Stimulated activated CD8-positive, alpha-beta memory T cell treated with anti-CD3 and anti-CD28 coated beads, Interleukin-4, amount 100 ng/mL, for 1 hour (primary cell): ENCODE measurements at places on chromosomes 4 and X.

DNA sequence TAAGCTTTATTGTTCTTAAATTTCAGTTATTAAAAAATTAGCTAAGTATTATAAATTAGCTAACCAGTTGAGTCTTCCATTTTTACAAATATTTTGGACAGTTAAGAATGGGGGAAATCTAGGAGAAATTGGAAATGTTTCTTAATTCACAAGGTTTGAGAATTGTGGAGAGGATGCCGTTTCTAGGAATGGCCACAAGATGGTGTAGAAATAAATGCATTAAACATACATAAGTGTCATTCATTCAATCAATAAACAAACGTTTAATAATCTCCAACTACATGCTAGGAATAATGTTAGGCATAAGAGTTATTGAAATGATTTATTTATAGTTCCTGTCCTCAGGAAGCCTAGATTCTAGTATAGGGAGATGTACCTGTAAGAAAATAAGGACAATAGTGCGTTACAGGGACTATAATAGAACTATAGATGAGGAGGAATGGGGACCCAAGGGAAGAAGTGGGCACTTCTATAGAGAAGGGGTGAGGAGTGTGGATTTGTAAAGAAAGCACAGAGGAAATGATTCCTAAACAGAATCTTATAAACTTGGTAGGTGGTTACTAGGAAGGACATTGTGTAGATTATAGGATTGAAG is 195.7 kb upstream of the ANK2 start:
- DNase-seq: no peak

DNA sequence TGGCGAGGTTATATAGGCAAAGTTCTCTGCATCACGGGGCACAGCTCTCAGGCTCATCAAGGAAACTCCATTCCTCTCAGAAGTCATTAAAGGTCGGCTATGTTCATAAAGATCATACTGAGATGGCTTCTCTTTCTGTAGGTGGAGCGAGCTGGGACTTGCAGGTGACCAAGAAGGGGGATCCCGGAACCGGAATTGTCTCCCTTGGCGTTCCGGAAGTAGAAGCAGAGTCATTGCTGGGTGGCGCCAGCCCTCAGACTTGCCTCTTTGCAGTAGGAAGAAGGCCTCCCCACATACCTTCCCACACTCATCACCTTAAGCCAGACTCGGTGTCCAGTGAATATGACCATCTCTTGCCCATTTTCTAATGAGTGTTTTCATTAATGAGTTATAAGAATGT is 17.9 kb upstream of the HPGD start:
- DNase-seq: no peak

DNA sequence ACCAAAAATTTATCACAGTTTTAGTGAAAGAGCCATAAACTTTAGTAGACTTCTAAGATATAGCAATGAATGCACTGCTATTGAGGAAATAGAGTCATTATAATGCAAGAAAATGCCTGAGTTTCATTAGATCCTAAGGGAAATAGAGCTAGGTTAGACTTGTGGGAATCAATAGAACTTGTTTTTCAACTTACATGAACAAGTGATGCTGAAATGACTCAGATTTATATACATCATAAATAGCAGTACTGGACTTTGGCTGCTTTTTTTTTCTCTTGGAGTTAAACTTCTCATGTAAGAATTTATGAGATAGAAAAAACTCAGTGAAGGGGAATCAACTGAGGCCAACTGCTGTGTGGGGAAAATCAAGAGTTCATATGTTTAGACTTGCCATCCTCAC is 216.5 kb upstream of the AADAT start:
- DNase-seq: no peak

GRCh38 chrX:132704769-132705168 is 215.9 kb upstream of the MBNL3 start:
- no peak for DNase-seq

GRCh38 chrX:48934581-48935300 is 15.9 kb upstream of the PIM2 start:
- DNase-seq: no peak

DNA sequence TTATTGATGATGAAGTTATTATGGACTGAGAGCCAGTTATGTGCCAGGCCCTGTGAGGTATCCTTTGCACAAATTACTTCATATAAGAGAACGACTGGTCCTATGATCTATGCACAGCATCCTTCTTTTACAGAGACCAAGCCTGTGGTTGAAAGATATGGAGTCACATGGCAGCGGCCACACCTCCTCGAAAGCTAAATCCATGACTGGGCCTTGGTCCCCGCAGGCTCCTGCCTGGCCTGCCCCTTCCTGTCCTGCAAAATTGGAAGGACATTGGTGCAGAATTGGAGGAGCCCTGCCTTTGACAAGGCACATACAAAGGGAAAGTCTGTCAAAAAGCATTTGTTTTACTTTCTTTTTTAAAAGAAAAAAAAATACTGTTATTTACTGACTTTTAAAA is 18.3 kb downstream of the SORBS2 start:
- no peak for DNase-seq

DNA sequence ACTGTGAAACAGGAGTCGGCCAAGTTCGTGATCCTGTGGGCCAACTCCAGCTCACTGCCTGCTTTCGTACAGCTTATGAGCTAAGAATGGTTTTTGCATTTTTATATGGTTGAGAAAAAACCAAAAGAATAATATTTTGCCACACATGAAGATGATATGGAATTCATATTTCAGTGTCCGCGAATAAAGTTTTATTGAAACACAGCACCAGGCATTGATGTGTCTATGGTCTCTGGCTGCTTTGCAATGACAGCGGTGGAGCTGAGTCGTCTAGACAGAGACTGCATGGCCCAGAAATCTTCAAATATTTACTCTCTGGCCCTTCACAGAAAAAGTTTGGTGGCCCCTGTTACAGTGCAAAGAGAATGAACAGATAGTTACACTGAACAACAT is 20.2 kb downstream of the CLCN4 start:
- no peak for DNase-seq

GRCh38 chr4:184476695-184477094 is 2.3 kb upstream of the IRF2 start:
- DNase-seq: no peak

- DNase-seq: no peak
These were observed 1.7 kb upstream of the PPP2R2C start for GRCh38 chr4:6474053-6474568.
